RKO (cell line): ENCODE measurements at places on chromosomes 13 and 19.

DNA sequence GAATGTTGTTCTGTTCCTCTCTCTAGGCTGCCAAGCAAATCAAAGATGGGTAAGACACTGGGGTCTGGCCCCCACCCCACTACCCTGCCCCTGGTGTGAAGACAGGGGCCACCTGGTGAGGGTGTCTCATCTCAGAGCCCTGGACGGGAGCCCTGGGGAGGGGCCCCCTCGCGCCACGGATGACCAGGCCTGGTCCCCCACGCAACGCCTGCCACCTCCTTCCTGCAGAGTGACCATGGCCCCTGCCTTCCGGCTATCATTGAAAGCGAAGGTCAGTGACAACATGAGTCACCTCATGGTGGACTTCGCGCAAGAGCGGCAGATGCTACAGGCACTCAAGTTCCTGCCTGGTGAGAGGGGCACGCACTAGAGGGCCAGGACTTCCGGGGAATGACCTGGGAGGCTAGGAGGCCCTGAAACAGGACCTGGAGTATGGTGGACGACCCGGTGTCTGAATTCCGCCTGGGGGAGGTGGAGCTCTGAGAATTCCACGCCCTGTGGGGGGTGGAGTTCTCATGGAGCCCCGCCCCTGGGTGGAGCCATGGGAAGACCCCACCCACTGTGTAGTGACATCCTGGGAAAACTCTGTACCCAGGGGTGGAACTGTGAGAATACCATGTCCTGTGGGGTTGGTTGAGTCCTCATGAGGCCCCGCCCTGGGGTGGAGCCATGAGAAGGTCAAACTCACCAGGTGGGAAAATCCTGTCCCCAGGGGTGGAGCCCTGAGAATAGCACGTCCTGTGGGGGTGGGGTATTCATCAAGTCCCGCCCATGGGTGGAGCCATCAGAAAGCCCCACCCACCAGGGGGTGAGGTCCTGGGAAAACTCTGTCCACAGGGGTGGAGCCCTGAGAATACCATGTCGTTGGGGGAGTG is 6.1 kb downstream of the FSD1 start:
- DNase-seq = peak; percentile 21

DNA sequence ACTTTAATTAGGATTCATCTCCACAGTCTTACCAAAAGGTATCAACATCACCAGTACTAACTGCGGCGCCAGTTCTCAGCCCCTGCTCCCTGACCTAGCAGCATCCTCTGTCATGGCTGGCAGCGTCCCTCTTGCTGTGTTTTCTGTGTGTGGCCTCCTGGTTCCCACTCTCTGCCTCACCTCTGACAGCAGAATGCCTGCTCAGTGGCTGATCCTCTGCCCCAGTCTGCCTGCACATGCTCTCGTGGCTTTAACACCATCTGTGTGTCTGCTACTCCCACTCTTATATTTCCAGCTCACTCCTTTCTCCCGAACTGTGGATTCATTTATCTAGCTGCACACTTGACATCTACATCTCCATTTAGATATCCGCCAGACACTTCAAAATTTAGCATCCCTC is 341.5 kb downstream of the MTUS2 start:
- no peak for DNase-seq

- DNase-seq = no peak
Measured at GRCh38 chr19:52935434-52935833, 12.2 kb upstream of the ZNF888 start.

GRCh38 chr19:50331221-50331993 is 2.2 kb upstream of the KCNC3 start:
- no peak for DNase-seq

DNA sequence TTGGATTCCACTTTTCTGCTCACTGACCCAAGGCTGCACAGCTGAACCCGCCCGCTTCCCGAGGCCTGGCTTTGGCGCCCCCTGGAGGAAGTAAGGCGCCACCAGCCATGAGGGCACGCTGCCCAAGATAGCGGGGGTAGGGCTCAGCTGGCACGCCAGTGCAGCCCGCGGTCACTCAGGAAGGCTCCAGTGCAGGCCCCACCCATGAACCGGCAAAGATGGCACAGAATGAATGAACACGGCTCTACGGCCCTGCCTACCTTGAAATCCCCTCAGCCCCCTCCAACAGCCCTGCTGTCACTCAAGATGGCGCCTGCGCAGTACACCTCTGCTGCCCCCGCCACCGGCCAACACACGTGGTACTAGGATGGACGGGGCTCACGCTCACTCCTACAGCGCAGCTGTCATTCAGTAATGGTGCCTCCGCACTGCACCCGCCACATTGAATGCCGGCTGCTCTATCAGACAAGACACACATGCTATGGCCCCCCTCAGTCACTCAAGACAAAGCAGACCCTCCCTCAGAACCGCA is 3.0 kb downstream of the PEG3 start:
- DNase-seq = no peak

- DNase-seq = no peak
Measured at GRCh38 chr19:11598746-11599145, 1.5 kb downstream of the ZNF627 start.

- DNase-seq = no peak
Measured at GRCh38 chr13:98918771-98919170, 59.1 kb downstream of the DOCK9 start.

GRCh38 chr19:48102870-48103751 is 7.5 kb downstream of the PLA2G4C start:
- peak; percentile 77 for DNase-seq

DNA sequence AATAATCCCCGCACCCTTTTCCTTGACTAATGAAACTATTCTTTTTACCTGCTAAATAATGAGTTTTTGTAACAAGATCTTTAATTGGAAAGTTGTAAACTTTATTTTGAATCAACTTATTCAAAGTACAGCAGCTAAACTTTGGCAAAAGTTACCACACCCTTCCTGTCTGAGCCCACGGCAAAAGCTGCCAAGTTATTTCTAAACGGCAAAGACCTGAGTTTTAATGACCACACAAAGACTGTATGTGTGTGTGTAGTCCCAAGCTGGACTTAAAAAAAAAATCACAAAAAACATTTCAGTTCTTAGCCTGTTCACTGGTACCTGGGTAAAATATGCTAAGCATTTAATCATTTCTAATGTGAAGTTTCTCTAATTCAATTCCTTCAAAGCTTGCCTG is 60.7 kb downstream of the ZAR1L start:
- DNase-seq = no peak

DNA sequence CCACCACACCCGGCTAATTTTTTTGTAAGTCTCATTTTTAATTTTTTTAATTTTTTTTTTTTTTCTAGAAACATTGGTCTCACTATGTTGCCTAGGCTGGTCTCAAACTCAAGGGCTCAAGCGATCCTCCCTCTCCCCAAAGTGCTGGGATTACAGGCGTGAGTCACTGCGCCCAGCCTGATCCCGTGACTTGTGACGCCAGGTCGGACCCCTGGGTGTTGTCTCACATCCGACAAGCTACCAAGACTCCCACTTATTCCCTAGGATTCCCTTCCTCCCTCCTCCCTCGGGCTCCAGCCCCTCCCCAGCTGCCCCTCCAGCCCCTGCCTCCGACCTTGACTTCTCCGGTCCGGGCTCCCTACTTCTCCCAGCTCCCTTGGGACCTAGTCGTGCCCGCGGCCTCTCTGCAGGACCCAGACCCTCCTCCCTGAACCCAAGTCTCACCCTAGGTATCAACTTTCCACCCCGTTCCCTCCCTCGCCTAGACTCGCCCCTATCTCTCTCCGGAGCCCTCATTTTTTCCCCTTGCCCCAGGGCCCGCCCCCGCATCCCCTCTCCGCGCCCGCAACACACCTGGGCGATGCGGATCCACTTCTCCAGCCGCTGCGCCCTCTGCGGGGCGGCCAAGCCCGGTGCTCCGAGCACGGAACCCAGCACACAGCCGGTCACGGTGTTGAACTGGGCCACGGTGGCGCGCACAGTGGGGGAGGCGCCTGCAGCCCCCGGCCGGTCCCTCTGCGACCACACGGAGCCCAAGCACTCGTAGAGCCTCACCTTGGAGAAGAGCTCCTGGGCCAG is 13.1 kb downstream of the RGL3 start:
- DNase-seq = no peak

- DNase-seq = no peak
Measured at GRCh38 chr13:70893832-70894231, 785.6 kb upstream of the KLHL1 start.

GRCh38 chr13:83221256-83221655 is 661.0 kb downstream of the SLITRK1 start:
- no peak for DNase-seq

GRCh38 chr19:18879579-18880373 is 16.2 kb downstream of the CERS1 start:
- peak; percentile 64 for DNase-seq

- no peak for DNase-seq
Measured at GRCh38 chr19:41298348-41298964, 11.5 kb upstream of the CCDC97 start.

DNA sequence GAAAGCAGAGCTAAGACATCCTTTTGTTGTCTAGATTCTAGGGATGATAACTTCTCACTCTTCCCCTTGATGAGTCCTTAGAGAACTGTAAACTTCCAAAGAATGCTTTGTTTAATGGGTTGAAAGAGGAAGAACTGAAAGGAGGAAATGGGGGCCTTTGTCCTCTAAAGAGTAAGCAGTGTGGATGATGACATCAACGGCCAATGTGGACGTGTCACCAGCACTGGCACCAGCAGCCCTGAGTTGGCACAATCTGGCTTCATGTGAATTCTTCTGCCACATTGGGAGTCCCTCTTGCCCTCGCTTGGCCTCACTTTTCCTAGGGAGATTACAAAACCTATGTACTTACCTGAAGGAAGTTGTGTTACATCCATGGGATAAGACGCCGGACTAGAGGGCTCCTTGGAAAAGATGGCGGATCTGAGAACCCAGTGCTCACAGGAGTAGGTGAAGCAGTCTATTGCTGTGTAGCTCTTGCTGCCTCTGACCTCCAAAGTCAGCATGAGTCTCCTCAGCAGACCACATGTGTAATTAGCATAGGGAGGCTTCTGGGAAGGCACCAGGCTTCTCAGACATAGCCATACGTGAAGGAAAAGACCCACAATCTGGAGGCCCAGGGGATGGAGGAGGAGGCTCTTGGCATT is 62.8 kb downstream of the RGCC start:
- DNase-seq = no peak

DNA sequence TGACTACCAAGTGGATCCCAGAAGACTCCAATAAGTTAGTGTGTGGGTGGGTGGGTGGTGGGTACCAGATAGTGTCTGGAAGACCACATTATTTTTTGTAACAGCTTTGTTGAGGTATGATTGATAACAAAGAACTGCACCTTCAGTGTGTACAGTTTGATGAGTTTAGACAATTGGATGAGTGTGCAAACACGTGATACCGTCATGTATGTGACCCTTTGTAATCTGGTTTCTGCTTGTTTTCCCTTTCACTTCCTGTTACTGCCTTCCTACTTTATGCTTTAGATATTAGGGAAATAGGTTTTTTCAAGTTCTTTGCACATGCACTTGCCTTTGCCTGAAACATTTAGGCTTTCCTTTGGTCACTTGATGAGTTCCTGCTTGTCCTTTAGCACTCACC is 8.5 kb downstream of the RPL21 start:
- DNase-seq = peak; percentile 20

DNA sequence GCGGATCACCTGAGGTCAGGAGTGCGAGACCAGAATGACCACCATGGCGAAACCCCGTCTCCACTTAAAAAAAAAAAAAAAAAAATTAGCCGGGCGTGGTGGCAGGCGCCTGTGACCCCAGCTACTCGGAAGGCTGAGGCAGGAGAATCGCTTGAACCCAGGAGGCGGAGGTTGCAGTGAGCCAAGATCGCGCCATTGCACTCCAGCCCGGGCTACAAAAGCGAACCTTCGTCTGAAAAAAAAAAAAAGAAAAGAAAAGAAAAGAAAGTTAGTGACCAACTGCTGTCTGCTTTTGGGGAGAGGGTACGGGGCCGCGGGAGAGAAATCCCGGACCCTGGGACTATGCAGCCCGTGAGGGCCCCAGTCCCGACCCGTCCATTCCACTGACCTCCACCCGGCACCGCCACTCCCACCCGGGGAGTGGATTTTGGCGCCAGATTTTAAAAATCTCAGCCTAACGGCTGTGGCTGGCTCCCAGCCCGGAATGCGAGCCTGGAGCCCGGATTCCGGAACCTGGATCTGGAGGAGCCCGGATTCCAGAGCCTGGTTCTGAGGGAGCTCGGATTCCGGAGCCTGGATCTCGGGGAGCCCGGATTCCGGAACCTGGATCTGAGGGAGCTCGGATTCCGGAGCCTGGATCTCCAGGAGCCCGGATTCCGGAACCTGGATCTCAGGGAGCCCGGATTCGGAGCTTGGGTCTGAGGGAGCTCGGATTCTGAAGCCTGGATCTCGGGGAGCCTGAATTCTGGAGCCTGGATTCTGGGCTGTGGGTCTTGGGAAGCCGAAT is 6.1 kb upstream of the LMNB2 start:
- peak; percentile 80 for DNase-seq

DNA sequence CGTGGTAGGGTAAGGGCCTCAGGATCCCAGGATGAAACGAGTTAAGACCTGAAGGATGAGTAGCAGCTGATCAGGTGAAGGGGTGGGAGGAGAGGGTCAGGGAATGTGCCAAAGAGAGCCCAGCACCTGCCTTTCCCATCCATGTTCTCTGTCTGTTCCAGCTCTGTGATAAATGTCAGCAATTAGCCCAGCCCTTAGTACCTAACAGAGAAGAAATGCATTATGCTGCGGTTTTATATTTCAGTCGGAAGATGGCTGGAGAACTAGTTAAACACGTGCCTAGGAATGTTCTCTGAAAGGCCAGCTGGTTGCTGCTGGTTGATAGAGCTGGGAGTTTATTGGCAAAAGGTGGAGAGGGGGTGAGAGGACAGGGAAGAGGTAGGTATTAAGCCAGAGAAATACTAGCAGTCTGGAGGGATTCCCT is 268.2 kb downstream of the SHISA2 start:
- no peak for DNase-seq

GRCh38 chr13:100789481-100789880 is 114.9 kb upstream of the TMTC4 start:
- DNase-seq = no peak

GRCh38 chr19:51784922-51785690 is 9.9 kb upstream of the FPR3 start:
- peak; percentile 87 for DNase-seq

- no peak for DNase-seq
Measured at GRCh38 chr13:51325837-51326236, 13.7 kb upstream of the SERPINE3 start.
